ENCODE measurements at places on chromosomes 2 and 18.

- no peak for DNase-seq
These were observed 96.8 kb downstream of the VAPA start for GRCh38 chr18:10010611-10011015.

- no peak for DNase-seq
These were observed 70.9 kb downstream of the ODC1 start for GRCh38 chr2:10377052-10377746.

GRCh38 chr2:100070078-100070477, 72.3 kb downstream of the AFF3 start:
- no peak for DNase-seq

GRCh38 chr2:17757321-17757720, 3.4 kb downstream of the GEN1 start:
- DNase-seq, result no peak

DNA sequence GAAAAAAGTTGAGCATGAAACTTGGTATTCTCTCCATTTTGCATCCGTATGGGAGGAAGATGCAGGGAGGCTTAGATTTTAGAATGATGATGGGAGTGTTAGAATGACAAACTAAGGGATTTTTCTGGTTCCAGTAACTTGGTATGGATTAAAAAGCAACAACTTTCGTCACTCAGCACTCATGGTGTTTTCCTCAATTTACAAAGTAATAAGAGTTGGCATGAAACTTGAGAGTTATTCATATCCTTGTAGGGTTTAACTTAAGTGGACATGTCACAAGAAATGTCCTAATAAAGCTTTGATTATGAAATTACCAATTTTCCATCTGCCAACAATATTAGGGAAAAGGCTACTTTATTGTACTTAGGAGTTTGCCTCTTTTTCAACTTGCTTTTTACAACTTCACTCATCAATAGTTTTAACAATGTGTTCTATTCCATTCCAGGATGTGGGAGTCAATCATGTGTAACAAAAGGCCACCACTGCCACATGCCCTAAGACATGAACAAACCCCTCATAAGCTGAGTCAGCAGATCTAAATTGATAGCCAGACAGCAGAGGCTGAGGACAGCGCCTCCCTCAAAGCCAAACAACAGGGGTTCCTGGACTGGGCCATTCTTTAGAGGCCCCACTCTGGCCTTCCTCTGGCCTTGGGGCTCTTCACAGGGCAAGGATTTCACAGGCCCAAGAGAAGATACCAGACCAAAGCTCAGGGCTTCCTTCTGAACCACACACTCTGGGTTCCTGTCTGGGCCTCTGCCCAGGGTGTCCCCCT, 265.8 kb downstream of the TNS1 start:
- no peak for DNase-seq

DNA sequence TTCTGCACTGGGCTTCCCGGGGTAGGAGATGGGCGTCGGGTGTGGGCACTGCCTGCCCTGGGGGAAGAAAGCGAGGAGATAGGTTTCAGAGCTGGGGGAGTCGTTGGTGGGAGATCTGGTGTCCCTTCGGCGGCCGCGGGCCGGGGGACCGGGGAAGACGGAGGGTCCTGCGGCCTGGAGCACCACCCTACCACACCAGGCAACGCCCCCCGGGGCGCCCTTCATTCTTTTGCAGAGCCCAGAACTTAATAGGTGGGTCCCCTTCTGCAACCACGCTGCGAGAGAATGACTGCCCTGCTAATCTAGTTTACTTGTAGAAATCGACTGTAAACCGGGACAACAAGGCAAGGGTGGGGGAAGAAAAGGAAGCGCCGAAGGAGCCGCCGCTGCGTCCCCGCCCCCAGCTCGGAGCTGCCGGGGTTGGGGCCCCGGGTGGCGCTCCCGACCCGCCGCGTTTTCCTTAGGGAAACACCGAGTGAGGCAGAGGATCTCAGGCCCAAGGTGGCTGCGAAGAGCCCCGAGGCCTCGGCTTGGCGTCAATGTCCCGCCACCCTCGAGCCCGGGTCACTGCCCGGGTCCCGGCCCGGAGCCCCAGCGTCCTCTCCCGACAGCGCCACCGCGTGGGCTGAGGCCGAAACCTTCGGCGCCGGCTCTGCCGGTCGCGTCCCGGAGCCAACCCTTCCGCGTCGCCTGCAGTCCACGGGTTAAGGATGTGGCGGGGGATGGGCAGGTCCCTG, 5.4 kb upstream of the SATB2 start:
- DNase-seq, result peak; percentile 44

- DNase-seq, result no peak
These were observed 27.3 kb upstream of the GPR17 start for GRCh38 chr2:127618551-127619202.

- DNase-seq, result no peak
These were observed 283.1 kb downstream of the CPS1 start for GRCh38 chr2:210839450-210839849.

DNA sequence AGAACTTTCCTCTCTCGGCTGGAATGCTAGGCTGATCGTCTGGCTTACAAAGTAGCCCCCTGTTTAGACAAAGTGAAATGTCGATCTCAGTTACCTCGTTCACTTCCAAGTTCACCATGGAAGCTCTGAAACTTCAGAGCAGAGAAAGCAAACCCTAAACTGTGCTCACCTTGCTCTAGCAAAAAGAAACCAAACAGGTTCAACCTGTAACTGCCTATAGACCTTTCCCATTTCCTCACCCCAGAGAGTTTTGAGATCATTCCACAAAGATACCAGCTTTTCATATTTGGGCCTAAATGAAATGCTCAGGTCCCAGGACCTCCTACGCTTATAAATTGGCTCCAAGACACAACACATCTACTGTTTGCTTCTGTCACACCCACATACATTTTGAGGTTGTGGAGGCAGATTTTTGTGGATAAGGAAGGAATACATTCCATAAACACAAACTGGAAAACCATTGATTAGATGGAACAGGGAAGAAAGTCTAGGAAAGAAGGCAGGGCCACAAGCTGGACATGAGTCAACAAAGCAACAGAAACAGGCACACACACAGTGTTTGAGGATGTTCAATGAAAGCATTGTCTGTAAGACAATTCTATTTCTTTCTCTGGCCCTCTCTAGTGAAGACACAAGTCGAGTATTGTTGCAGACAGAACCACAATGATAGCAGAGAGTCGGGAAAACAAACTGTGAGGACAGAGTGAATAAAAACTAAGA, 52.8 kb upstream of the TGIF1 start:
- no peak for DNase-seq

- no peak for DNase-seq
These were observed 76.8 kb downstream of the PPP1R1C start for GRCh38 chr2:182062329-182062972.

GRCh38 chr18:824179-824578, 12.1 kb upstream of the YES1 start:
- DNase-seq, result no peak

DNA sequence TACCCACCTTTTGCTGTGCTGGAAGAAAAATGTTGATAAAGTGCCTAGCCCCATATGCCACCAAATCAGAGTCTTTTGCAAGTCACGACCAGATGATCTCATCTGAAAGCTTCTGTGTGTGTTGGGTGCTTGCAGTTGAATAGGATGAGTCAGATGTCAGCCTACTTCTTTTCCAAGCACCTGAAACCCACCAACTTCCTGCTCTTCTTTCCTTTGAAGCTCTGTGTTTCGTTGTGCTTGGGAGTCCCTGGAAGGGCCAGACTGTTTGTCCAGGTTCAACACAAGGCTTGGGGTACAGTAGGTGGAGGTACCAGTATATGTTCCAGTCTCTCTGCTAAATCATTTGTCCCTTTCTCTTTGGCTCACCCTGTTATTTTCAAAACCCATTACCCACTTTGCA, 36.8 kb upstream of the LCLAT1 start:
- no peak for DNase-seq

- DNase-seq, result no peak
These were observed 5.0 kb downstream of the CAB39 start for GRCh38 chr2:230717600-230717999.

- DNase-seq, result no peak
These were observed 203.4 kb downstream of the ASXL3 start for GRCh38 chr18:33781429-33781828.

DNA sequence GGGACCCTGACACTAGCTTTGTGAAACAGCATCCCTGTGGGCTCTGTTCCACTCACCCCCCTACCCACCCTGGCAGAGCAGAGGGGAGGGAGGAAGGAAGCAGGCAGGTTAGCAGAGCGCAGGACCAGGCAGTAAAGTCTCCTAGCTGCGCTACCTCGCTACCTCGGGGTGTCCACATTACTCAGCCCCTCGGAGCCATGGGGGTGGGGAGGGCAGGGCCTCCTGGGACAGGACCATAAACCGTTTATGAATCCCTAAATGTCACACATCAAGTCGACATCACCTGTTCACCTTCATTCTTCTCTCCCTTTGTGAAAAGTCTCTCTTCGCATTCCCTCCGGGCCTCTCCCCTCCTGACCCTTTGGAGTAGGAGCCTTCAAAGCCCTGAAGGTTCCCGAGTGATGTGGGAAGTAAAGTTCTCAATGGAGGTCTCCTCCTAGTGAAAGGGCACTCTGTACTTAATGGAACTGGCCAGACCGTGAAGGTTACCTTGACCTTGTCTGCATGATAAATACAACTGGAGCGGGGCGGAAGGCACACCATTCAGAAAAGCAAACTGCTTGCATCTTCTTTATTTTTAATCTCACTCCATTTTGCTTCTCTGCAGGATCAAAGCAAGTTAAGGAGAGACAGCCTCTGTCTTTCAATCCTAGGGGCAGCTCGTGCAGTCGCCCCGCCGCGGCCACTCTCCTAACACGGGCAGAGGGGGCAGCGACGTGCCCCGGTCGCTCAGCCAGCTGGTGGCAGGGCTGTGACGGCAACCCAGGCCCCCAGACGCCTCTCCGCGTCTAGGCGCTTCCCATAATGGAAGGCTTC, 23.7 kb upstream of the SMAD7 start:
- no peak for DNase-seq

GRCh38 chr2:225113371-225114015, 71.2 kb upstream of the DOCK10 start:
- DNase-seq, result no peak

DNA sequence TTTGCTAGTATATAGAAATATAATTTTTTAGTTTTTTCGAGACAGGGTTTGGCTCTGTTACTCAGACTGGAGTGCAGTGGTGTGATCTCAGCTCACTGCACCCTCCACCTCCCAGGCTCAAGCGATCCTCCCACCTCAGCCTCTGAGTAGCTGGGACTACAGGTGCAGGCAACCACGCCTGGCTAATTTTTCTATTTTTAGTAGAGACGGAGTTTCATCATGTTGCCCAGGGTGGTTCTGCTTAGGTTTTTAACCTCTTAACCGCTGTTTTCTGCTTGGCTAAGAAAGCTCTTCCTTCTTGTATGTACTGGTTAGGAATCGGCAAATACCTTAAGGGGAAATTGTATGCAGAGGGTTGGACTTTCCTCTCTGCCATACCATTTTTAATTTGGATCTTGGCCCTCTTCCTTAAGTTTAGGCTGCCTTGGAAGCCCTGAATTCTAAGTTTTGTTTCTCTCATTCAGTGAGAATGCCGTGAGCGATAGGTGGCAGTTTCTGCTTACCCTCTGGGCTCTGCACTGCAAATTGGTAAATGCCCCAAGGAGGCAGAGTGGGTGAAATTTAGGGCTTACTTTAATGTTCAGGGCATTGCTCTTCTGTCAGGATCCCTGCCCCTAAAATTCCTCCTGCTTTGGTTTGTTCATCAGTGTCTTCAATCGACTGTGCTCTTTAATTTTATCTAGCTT, 32.3 kb downstream of the EML6 start:
- DNase-seq, result no peak

GRCh38 chr2:1620081-1620480, 124.2 kb downstream of the PXDN start:
- DNase-seq, result no peak

DNA sequence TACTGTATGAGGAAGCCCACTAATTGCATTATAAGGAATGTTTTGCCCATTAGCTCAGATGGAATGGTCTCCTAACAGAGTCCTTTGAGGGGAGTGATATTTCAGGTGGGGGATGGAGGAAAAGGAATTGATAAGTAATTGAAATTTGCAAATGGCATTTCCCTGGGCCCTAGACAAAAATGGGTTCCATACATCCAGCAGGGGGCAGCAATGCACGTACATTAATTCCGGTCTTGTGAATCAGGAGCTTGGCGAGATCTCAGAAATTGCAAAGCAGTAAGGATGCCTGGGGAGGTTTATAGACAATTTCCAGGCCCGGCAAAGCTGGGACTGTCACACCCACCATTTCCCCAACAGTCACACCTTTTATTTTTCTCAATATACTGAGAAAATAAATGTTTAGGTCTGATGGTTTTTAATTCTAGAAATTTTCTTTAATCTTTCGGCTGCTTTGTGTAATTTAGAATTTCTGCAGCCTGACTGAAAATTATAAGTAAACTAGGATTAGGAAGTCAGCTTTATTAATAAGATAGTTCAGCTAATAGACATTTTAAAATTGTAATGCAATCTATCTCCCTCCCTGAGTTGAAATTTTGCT, 122.8 kb downstream of the LYPD1 start:
- peak; percentile 19 for DNase-seq

GRCh38 chr18:74108460-74108859, 39.2 kb downstream of the FBXO15 start:
- no peak for DNase-seq

DNA sequence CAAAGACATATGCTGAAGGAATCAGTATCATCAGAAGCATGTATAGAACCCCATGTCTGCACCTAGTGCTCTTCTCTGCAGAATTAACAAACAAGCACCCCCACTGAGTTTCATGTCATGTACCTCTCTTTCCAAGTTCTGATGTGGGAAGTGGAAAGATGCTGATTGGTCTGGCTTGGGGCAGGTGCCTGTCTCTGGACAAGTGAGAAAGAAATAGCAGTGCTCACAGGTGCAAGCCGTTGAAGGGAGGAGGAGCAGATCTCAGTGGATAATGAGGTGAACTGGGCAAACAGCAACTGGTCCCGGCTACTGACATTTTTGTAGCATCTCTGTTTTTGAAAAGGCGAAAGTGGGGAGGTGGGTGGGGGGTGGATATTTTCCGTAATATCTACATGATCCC, 17.5 kb upstream of the ACVR1 start:
- DNase-seq, result no peak

DNA sequence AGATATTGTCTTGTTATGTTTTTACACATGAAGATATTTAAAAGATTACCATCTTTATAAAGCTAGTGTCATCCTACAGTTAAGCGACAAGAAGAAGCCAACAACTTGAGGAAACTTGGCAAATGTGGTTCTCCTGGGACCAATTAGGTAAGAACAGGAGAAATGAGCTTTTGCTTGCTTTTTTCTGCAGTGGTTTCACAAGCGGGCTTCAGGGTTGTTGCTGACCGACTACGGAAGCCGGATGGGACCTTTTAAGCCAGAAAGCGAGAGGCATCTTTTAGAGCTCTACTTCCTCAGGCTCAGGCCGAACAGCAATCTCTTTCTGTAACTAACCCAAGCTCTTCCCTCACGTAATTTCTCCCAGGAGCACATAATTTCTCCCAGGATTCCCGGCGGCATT, 256.5 kb downstream of the CNTNAP5 start:
- no peak for DNase-seq

GRCh38 chr2:17879137-17879912, 858 bp downstream of the KCNS3 start:
- DNase-seq, result no peak

- DNase-seq, result no peak
These were observed 142.9 kb downstream of the PKP4 start for GRCh38 chr2:158599609-158600008.

- no peak for DNase-seq
These were observed 22.2 kb upstream of the TTC39C start for GRCh38 chr18:23992089-23992940.

- no peak for DNase-seq
These were observed 70.2 kb downstream of the MYO1B start for GRCh38 chr2:191315365-191315752.

- DNase-seq, result no peak
These were observed 152.8 kb upstream of the ACAA2 start for GRCh38 chr18:49966090-49966489.

GRCh38 chr2:38751596-38752410, 642 bp upstream of the SRSF7 start:
- DNase-seq, result no peak

- DNase-seq, result no peak
These were observed 9.0 kb downstream of the TM4SF20 start for GRCh38 chr2:227370092-227370491.

Data from stimulated activated CD8-positive, alpha-beta memory T cell treated with anti-CD3 and anti-CD28 coated beads, Interleukin-15, amount 100 ng/mL, for 48 hours (primary cell).